NCI-H187 (cell line): ENCODE measurements at places on chromosomes 3 and 15.

GRCh38 chr3:141000027-141000663 lies 51.0 kb upstream of the SPSB4 start:
- DNase-seq = no peak

DNA sequence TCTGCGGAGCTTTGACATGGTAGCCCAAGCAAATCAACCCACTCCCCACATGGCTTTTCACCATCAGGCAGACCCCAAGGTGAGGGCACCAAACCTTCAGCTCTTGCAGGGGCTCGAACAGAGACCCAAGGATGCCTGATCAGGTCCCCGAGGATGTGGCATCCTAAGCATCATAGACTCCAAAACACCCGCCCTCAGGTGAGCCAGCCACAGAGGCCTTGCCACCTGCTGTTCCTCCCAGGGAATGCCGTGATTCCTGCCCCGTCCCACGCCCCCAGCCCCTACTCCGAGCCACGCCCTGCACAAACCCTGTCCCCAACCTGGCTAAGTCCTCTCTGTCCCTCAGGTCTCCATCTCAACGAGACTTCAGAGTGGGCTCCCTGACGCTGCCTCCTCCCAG lies 34.7 kb upstream of the SLC41A3 start:
- DNase-seq = no peak

DNA sequence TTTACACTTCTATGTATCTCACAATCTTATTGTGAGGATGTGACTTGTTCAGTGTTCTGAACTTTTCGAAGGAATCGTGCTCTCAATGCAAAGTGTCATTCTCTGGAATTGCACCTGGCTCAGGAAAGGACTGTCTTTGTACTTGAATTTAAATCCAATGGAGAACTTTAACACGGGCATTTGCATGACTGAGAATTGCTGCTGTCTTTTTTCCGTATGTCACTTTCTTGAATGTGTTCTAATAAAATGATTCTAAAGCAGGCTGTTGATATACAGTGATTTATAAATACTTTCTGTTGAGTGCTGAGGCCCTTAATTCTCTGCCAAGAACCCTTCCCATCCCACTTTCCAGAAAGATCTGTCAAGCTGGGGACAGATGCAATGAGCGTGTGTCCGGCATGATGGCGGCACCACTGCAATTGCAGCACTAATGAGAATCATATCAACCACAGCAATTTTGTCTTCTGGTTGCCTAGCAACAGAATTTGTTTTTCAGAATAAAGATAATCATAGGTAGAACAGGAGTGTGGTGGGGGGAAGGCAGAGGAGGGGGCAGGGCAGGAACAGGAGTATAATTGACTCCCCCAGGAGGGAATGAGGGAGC lies 210.6 kb upstream of the UMPS start:
- no peak for DNase-seq

DNA sequence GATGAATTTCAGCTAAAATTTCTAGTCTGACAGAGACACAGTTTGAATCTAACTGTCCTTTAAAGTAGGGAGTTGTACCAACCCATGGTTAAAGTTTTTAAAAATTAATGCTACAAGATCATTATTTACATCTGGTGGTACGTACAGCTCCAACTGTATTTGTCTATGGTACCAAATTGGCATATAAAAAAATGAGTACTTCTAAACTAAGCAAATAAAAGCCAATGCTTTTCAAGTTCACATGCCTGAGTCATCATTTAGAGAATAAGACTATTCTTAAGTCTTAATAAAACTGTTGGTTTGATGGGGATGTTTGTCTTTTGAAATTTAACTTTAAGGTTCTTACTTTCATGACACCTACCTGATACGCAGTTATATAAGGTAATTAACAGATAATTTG lies 21.0 kb upstream of the IFT57 start:
- no peak for DNase-seq

- DNase-seq = no peak
Observed at GRCh38 chr3:125375950-125376679, 990 bp upstream of the ZNF148 start.

DNA sequence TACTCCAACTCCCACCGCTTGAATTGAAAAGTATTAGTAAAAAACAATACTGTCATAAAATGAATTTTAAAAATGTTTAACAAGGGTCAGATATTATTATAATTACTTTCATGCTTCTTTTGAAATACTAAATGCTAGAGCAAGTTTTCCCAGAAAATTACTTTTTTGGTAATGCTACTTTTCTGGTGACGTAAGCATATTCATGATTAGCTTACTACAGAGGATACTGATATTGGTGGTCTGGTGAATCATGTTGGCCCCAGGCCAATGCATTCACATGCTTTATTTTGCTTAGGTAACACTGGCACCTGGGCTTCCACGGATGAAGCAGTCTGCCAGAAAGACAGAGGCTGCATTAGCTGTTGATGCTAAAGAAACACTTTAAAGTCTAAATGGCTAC lies 12.4 kb downstream of the SPATA16 start:
- DNase-seq = no peak

DNA sequence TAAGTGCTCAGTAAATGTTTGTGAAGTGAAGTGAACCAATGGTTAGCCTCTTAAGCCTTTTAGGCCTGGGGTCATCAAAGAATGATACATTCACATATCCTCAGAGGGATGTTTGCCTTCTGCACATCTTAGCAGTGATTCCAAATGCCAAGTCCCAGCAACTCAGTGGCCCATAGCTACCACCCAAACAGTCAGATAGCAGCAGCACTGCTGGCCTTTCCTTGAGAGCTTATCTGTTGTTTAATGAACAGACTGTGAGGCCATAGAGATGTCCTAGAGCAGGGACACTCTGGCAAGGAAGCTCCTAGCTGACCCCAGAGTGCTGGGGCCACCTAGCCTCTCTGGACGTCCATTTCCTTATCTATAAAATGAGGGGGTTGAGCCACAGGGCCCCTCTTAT lies 86.8 kb downstream of the CYP19A1 start:
- DNase-seq = no peak

DNA sequence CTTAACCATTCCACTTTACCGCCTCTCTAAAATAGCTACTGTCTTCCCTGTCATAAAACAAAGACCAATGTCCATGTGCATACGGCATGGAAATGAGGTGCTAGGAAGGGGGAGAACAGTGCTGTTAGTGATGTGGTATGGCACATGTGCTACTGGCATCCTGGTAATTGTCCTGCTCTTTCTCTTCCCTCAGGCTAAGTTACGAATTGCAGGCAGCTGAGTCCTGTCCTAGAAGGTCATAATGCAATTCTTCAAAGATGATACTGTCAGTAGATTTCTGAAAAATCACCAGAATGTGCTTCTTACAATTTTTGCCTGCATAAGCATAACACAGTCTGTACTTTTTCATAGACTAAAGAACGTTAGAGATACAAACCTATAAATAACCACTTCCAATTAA lies 216.8 kb downstream of the RSL24D1 start:
- DNase-seq = no peak

GRCh38 chr15:64895285-64896065 lies 16.2 kb upstream of the ANKDD1A start:
- DNase-seq = no peak

DNA sequence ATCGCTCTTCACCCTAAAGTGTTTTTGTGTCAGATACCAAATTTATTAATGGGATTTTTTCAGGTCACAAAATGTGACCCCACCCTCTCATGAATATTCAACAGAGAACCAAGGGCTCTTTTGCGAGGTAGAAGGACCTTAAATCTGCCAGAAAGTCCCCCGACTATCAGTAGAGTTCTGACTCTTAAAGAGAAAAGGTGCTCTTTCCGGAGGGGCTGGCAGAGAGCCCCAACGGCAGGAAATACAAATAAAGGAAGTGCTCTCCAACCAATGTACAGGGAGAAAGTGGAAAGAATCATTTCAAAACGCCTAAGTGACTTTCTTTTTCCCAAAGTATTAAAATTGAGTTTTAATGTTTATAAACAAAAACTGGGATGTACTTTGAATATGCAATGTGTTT lies 517.2 kb downstream of the FOXP1 start:
- no peak for DNase-seq

DNA sequence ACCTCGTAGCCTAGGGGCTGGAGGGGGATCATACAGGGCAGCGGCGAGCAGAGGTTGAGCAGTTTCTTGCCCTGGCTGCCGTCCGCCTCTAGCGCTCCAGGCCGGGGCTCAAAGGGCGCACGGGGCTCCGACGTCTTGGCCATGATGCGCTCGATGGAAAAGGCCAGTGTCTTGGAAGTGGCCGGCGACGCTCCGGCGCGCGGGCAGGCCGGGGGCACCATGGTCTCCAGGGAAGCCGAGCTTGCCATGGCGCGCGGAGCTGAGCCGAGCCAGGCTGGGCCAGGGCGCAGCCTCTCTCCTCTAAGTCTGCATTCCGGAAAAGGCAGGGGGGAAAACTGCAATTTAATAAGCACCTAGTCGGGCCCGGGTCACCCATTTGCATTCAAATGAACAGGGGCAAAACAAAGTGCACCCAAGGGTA lies 719 bp downstream of the FEZF2 start:
- no peak for DNase-seq

GRCh38 chr3:150666167-150666566 lies 37.6 kb downstream of the ERICH6 start:
- DNase-seq = no peak

GRCh38 chr15:39242345-39242744 lies 338.5 kb upstream of the THBS1 start:
- DNase-seq = no peak

GRCh38 chr3:147652651-147653366 lies 243.6 kb downstream of the ZIC1 start:
- DNase-seq = no peak

DNA sequence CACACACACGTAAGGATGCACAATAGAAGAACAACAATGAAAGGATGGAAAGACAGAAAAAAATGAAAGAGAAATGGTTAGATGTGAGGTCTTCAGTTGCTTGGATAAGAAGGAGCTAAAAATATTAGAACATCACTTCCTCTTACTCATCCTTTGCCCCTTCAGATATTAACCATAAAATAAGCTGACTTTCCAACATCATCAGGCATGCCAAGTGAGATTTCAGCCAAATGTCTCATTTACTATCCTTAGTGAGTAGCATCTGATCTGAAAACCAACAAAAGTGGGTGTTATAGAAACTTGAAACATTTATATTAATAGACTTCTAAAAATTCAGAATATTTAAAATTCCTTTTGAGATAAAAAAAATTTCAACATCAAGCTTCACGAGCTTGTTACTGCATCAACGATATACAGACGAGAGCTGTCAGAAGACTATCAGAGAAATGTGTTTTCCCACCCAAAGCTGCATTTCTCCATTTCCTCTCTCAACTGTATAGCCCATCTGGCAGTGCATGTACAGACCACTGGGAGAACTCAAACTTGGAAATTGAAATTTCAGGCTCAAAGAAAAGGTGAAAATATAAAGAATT lies 25.4 kb upstream of the LSAMP start:
- no peak for DNase-seq

GRCh38 chr3:106820726-106821362 lies 556.4 kb upstream of the CCDC54 start:
- no peak for DNase-seq

- DNase-seq = no peak
Observed at GRCh38 chr15:68427366-68427765, 4.6 kb downstream of the ITGA11 start.

GRCh38 chr15:75158402-75158801 lies 43.3 kb upstream of the C15orf39 start:
- no peak for DNase-seq

GRCh38 chr15:48584090-48584811 lies 61.3 kb downstream of the FBN1 start:
- no peak for DNase-seq

GRCh38 chr3:57569859-57570450 lies 13.9 kb downstream of the PDE12 start:
- DNase-seq = no peak

DNA sequence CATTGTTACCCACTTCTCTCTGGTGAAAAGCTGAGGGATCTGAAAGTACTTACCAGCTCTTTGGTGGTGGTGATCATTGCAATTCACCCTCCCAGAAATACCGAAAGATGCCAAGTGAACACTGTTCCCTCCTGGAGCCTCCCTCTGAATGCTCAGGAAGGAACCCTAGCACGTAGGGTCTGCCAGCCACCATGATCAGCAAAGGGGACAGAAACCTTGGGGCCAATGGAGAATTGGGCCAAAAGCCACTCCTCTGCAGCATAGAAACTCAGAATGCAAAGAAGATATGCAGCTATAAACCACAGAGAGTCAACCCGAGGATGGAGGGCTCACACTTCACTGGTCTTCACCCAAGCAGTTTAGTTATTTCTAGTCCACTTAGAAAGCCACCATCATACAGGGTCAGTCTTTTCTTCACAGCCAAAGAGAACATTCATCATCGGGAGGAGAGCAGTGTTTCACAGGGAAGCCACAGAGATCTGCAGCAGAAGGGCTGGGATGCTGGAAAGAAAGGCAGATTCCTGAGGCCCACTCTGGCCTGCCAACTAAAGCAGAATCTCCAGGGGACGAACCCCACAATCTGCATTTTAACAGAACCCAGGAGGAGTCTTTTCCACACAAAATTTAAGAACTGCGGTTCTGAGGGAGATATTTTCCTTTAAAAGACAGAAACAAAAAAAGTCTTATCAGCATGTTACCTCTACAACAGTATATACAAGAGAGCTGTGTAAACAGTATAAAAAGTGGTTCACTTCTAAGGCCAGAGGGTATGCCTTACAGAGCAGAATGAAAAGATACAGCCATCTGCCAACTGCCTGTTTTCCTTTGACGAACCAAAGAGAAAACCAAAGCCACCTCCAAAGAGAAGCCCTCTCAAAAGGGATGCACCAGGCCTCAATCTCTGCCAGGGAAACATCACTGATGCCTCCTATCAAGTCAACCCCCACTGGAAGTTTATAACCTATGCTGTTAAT lies 11.3 kb downstream of the TBC1D2B start:
- no peak for DNase-seq

- no peak for DNase-seq
Observed at GRCh38 chr3:42191443-42191747, 74.6 kb downstream of the CCK start.

GRCh38 chr3:9291821-9292410 lies 42.5 kb upstream of the SRGAP3 start:
- no peak for DNase-seq

GRCh38 chr3:39460677-39461076 lies 6.8 kb upstream of the MOBP start:
- no peak for DNase-seq

DNA sequence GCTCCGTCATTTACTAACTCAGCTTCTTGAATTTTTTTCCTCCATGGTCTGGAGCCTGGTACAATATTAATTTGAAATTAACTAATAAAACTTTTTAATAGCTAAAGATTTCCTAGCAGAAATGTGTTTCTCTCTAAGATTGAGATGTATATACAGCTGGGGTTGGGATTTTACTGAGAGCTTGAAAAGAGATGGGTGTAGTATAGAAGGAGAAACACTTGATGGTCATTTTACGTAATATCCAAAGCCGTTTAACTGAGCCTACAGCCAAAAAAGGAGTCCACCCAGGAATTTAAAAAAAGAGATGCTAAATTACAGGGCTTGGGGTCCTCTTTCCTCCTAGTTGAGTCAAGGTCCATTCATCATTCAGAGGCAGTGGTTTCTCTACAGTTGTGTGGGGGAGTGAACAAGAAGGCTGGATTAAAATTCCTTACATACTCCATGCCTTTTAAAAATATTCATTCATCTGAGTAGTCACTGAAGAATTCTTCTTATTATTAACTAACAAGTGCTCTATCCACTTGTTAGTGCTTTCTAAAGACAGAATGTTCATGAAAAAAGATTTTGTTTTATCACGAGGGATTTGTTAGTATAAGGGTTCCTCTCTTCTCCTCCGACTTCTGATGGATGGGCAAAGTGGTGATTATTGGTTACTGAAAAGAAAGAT lies 255.3 kb upstream of the IL12A start:
- DNase-seq = no peak
